ENCODE measurements at places on chromosomes 3 and 15.

- no peak for DNase-seq
Measured at GRCh38 chr3:24683090-24683489, 188.4 kb upstream of the THRB start.

DNA sequence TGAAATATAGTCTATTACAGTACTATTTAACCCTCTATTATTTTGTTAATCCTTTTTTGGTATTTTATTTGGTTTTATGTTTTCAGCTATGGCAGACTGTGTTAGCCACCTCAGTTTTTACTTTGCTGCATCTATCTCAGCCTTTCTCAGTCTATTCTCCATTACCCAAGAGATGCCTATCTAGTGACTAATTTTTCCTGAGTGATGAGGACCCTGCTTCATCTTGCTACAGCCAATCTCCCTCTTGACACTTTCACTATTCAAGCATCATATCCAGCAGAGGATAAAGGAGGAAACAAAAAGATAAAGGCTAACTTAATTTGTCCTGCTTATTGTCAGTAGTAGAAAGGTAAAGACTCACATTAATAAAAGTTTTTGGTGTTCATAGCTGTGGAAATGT lies 141.8 kb upstream of the NECTIN3 start:
- no peak for DNase-seq

DNA sequence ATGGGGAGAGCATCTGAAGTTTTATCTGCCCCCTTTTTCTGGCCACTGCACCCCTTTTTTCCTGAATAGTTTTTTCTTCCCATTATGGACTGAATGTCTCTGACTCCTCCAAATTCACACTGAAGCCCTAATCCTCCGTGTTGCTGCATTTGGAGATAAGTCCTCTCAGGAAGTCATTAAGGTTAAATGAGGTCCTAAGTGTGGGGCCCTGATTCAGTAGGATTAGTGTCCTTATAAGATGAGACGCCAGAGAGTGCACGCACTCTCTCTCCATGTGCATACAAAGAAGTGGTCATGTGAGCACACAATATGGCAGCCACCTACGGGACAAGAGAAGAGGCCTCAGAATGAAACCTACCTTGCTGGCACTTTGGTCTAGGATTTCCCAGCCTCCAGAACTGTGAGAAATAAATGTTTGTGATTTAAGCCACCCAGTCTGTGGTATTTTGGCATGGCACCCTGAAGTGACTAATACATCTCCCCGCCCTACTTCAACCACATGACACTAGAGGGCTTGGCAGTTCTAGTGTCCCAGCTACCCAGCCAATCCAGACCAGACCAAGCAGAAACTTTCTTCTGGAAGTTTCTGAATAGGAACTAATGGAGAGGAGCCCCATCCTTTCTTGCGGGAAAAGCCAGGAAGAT lies 191.3 kb downstream of the PDE8A start:
- no peak for DNase-seq

DNA sequence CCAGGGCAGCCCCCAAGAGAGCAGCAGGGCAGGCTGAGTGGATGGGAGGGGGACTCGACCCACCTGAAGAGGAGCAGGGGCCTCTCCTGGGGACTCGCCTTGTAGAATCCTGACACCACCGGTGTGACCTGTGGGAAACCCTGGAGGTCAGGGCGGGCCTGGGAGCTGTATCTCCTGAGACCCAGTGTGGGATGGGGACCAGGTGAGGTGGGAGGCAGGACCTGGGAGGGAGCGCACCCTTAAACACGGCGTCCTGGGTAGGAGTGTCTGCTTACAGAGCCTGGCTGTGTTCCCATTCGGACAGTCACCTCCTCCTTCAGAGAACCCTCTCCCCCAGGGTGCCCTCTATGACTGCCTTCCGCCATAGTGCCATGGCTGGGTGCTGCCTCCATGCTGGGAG lies 27.1 kb downstream of the C15orf39 start:
- DNase-seq: no peak

DNA sequence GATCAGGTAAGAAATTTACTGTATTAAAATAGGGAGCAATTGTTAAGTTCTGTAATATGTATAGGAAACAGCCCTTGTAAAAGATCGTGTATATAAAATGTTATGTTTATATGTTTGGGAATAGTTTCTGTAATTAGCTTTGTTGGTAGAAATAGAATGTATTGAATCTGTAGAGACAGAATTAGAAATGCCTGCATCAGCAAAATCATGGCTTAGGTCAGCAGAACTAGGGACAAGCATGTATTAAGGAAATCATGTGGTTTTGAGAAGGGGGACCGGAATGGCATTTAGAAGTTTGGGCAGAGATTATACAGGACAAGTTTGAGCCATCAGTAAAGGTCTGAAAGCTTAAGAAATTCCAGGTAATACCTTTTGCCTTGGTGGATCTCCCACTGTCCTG lies 177.9 kb downstream of the ERC2 start:
- DNase-seq: no peak

- DNase-seq: no peak
Measured at GRCh38 chr3:188624384-188624783, 470.4 kb downstream of the LPP start.

DNA sequence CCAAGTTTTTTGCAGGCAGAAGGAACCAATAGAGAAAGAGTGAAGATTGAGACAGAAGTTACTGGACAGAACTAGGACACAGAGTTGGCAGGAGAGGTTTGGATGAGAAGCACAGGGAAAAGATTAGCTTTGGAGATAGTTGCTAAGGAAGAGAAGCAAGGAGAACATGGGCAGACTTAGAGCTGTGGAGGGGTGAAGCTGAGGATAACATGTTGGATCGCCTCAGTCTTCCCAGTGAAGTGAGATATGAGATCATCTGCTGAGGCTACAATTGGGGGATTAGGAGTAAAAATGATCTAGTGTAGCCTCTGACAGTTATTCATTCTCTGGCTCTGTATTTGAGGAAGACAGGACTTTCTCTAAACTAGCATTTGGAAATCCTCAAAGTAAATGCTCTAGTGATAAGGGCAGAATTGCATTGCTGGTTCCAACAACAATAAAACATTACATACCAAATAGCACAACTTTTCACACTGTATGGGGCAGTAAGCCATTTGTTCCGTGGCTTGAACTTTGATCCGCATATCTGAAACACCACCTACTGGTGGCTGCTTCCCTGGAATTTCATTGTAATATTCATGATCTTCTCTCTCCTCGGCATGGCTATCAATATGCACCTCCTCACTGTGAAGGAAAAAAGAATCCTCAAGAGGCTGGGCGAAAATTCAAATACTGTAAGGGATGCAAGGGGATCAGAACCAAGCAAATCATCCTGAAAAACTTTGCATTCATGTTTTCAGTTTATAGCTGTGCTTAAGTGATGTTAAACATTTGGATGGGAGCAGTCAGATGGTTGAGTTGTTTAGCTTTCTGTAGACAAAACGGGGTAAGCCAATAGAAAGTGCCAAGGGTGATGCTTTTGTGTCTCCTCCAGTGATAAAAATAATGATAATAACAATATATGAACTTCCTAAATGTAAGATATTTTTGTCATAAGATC lies 22.2 kb upstream of the EID1 start:
- DNase-seq: no peak

DNA sequence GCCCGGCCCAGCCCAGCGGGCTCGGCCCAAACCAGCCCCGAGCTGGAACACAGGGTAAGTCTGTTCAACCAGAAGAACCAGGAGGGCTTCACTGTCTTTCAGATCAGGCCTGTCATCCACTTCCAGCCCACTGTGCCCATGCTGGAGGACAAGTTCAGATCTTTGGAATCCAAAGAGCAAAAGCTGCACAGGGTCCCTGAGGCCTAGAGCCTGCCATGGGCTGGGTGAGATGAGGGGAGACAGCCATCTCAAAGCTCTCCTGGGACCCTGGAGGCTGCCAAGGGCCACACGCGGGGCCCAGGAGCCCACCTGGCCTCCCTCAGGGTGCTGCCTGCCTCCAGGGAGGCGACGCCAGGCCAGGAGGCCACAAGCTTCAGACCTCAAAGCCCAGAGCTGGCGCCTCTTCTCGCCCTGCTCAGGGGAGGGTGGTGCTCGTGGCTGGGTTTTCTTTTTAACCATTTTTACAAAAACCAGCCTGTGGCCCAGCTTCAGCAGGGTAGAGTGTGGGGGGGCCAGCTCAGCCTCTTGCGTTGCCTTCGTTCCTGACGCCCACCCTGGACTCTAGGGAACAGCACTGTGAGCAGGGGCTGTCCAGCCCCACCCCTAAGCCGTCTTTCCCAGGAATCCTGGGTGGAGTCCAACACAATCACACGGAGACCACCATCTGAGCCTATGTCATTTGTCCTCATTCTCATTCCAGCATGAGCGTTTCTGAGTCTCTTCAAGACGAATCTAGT lies 107.0 kb downstream of the ETFA start:
- no peak for DNase-seq

DNA sequence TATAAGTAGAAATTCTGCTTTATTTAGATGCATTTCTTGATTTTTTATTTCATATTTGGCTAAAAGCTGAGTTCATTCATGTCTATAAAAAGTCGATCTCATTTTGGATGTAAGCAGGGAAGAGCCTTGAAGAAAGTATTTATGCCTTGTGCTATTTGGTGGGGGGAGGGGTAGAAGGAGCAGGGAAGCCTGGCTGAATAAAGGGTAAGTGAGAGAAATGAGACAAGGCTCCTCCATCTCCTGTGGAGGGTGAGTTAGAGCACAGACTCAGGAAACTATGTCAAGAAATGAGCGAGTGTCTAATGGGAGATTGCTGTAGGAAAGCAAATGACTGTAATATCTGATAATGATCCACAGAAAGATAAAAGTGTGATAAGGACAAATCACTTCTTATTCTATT lies 121.8 kb upstream of the ATP11B start:
- no peak for DNase-seq

DNA sequence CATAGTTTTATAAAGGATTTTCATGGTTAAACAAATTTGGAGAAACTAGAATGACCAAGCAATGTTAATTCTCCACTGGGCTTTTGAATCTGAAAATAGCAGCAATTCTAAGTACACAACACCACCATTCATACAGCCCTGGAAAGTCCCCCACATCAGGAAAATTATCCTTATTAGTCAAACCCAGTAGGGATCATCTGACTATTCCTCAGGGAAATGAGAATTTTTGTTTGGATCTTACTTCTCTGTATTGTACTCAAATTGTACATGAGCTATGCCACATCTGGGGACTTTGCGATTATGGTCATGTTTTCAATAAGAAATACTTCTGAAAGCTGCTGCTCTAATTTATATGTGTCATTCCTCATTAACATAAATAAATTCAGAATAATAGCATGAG lies 46.0 kb downstream of the RARB start:
- no peak for DNase-seq

DNA sequence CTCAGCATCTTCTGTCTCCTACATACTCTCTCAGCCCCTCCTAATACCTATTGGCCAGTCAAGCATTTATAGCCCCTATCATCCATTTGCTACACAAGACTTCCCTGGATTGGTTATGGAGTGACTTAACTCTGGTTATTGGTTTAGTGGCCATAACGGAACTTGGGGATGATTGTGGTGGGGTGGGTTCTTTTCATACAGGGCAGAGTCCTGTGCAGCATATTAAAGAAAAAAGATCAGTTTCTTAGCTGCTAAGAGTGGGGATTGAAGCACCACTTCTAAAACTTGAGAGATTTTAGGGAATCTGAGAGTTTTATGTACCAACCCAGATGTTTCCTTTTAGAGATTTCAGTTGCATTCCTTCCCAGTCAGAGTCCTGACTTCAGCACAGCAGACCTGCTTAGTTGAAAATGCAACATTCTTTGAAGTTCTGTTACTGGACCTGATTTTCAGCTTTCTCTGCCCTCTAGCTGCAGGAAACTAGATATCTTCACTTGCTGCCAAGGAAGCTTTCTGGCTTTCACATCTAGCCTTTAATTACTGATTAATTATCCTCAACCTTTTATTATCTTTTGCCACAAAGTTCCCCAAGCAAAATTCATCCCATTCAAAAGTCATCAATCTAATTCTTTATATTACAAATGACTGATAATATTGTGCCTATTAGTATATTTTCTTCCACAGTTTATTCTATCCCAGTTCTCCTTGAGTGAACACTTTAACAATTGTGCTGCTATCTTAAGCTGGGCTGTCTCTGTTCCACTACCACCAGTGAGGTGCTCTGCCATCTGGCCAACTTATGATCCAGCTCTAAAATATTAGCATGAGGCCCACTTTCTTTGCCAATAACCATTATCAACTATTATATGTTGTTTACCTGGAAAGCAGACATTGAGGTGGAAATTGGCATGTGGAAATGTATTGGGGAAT lies 906.0 kb upstream of the ALCAM start:
- DNase-seq: peak; percentile 10

DNA sequence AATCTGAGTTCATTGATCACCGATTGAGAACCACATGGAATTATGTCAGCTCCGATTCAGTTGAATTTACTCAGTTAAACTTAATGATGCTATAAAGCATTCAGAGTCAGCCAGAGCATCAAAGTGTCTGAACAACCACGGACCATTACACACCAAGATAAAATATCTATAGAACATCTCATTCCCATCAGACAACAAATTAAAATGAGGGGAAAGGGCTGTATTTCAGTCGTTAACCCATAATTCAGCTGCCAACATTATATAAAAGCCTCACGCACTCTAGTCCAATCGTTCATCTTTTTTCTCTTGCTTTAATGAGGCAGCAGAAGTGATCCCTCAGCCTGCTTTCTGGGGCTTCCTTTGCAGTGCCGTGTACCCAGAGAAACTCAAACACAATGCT lies 11.9 kb downstream of the CPNE4 start:
- no peak for DNase-seq

DNA sequence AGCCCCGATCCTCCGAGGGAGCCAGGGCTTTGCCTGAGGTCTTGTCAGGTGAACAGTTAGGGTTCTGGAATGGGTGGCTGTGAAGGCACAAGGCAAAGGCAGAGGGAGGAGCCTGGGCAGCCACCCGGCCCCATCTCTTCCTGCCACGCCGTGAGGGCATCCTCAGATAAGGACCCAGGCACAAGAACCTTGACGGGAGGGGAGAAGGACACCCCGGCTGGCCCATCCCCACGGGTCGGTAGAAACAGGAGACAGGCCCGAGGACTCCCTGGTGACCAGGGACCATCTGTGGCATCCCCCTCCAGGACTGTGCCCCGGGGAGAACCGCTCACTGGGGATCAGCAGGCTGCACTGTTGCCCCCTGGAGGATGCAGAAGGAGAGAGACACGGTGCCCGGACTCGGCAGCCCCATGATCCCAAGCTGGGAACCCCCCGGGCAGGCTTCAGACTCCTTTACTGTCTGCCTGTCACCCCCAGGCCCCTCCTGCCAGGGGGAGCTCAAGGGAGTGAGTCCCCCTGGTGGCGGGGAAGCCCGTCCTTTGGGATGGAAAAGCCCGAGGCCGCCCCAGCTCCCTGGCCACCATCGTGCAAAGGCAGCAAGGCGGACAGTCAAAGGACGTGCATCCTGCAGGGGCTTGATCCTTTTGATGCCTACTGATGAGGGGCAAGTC lies 12.3 kb upstream of the PCSK6 start:
- peak; percentile 81 for DNase-seq

DNA sequence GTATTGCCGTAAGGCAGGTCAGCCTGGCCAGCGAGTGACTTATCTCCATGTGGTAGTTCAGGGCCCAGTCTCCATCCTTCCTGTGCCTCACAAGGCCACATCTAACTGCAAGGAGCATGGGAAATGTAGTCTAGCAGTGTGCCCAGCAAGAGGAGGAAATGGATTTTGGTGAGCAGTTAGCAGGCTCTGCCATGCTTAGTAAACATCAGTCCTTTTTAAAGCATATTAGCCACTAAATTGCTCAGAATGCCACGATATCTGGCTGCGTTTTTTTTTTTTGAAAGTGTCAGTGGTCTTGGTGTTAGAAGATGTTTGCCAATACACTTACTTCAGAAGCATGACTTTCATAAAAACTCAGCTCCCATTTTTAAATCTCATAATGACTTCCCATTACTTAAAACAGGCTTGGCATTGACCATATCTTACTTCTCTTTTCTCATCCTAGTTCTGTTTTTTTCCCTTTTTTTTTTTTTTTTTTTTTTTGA lies 470.2 kb upstream of the TPRG1 start:
- DNase-seq: peak; percentile 26

- no peak for DNase-seq
Measured at GRCh38 chr3:137582484-137582883, 181.6 kb upstream of the SOX14 start.

All from Kasumi-1 (cell line).